ENCODE measurements at places on chromosomes 5 and 9. TPM values are rescaled to one million over a fixed set of nuclear protein-coding genes. Genes with fewer than 3 reads are reported as not detected.
A peak's percentile ranks its signal among the peaks of the same experiment; 100 is the strongest.

KIF24 gene
- 0.74 TPM for total RNA-seq

DNA sequence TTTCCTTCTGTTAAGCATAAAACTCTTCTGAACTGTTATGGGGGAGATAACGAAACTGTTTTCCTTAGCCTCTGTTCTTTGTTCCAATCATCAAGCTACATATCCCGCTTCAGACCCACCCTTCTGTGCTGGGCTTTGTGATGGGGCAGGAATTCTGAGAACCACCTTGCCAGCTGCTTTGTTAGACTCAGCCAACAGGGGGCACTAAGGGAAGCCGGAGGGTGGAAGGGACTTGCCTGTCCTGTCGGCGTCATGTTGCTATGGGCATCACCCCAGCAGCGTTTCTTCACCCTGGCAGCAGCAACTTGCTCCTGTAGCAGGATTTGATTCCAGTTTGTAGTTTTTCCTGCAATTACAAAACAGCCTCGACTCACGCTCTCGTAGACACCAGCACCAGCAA is 169.1 kb downstream of the CAAP1 start:
- DNase-seq, result peak; percentile 17

DNA sequence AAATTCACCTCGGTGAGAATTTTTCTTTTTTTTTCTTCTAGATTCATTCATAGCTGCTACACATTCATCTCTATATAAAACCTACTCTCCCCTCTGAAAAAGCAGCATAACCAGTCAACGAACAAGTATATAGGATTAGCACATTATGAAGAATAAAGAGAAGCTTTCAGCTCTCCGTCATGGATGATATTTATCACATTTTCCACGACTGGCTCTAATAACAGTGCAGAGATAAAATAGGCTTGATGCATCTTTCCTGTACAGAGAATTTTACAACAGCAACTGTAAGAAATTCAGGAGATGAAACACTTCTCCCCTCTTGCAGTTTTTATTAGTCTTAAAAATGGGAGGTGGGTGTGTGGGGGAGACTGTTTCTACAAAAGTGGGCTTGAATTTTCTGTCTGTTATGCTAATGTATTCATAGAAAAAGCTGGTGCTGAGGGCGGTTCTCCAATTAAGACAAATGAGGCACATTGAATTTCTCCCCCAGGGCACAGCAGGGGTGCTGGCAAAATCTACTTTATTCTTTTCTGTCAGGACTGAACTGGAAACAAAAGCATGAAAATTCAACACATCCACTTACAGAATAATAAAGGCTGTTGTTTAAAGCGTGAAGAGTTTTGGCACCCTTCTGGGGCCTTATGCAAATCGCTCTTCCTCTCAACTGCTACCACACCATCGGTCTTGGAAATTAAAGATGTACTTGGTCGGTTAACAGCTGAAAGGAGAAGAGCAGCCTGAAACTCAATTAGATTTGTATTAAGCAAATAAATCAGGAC is 233.9 kb upstream of the ZNF608 start:
- no peak for DNase-seq

- DNase-seq, result no peak
Observed at GRCh38 chr5:28399211-28399610, 1360.8 kb upstream of the CDH9 start.

GRCh38 chr5:125464847-125465432 is 718.5 kb upstream of the ZNF608 start:
- DNase-seq, result no peak
